ENCODE measurements at places on chromosomes 1 and 21. TPM values are rescaled to one million over a fixed set of nuclear protein-coding genes. Genes with fewer than 3 reads are reported as not detected.

The CATSPERE gene
- total RNA-seq: 0.77 TPM

The CFAP141 gene
- not detected for total RNA-seq

The PGLYRP4 gene
- not detected for total RNA-seq

The CIART gene
- 2.0 TPM for total RNA-seq

The GJA4 gene
- total RNA-seq: 19.8 TPM

The RSPH1 gene
- not detected for total RNA-seq

The RXFP4 gene
- total RNA-seq: not detected

The MPL gene
- 0.09 TPM for total RNA-seq

The GBP3 gene
- total RNA-seq: 6.2 TPM

The REG4 gene
- not detected for total RNA-seq

The DDAH1 gene
- 47.8 TPM for total RNA-seq

The CCDC27 gene
- total RNA-seq: not detected

The TBX15 gene
- total RNA-seq: 0.11 TPM

The RASSF5 gene
- 0.11 TPM for total RNA-seq

The PCNX2 gene
- 0.26 TPM for total RNA-seq

The TMEM183A gene
- total RNA-seq: 81.1 TPM

The SARS1 gene
- total RNA-seq: 147 TPM

The NPR1 gene
- total RNA-seq: 32.7 TPM

The EPHA2 gene
- 65.6 TPM for total RNA-seq

The RPE65 gene
- total RNA-seq: not detected

The RHEX gene
- not detected for total RNA-seq

The CCDC30 gene
- 0.69 TPM for total RNA-seq

The TRPM2 gene
- 0.43 TPM for total RNA-seq

The SYCP1 gene
- total RNA-seq: not detected

The OR14K1 gene
- total RNA-seq: 0.11 TPM

The NECAP2 gene
- total RNA-seq: 202 TPM

The LCA5L gene
- 0.65 TPM for total RNA-seq

The PPFIA4 gene
- total RNA-seq: 0.11 TPM

The ST6GALNAC5 gene
- not detected for total RNA-seq

The EPS8L3 gene
- not detected for total RNA-seq

The ALX3 gene
- total RNA-seq: not detected

The TMPRSS15 gene
- total RNA-seq: not detected

The HSD17B7 gene
- total RNA-seq: 21.6 TPM

The SLC5A3 gene
- total RNA-seq: 21.4 TPM

The MAP10 gene
- 0.65 TPM for total RNA-seq

The OTUD3 gene
- 2.2 TPM for total RNA-seq

The COL8A2 gene
- total RNA-seq: 1.1 TPM

The HAPLN2 gene
- not detected for total RNA-seq

The CD244 gene
- total RNA-seq: not detected

The GOLT1A gene
- not detected for total RNA-seq

The PDE9A gene
- total RNA-seq: 2.1 TPM

The CTSK gene
- 0.77 TPM for total RNA-seq

The ANKRD45 gene
- under 0.01 TPM for total RNA-seq

The ADAM30 gene
- not detected for total RNA-seq

The PCBP3 gene
- total RNA-seq: 0.54 TPM

The CCT3 gene
- 378 TPM for total RNA-seq

The APOBEC4 gene
- total RNA-seq: not detected

The IGSF9 gene
- total RNA-seq: not detected

The FHL3 gene
- 11.4 TPM for total RNA-seq

The S100A1 gene
- total RNA-seq: not detected

The SPRR2F gene
- total RNA-seq: not detected

The G0S2 gene
- total RNA-seq: 0.33 TPM
